ENCODE measurements at places on chromosomes 11 and 22.

DNA sequence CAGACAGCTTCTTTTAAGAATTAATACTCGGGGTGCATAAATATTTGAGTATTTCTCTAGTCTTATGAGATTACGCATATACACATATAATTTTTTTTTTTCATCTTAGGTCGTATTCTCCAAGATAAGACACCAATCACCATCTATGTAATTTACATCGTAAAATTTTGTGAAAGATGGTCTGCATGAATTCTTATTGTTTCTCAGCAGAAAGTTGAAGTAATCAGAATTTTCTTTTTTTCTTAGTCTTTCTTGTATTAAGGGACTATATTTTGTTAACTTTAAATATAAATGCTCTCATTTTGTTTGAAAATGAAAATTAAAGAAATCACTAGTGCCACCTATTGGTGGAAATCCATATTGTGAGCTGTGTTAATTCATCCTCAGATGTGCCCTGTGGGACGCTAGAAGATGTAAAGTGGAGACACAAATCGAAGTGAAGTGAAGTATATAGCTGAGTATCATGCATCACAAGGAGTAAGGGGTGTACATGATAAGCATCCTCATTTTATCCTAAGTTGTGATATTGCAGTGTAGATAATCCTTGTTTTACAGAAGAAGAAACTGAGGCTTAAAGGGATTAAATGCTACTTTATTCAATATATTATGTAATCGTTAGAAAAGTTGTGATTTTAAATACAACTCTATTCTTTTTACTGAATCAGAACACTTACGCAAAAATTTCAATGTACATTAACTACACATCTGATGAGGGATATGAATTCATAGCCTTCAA lies 2084.3 kb downstream of the LRRC4C start:
- peak; percentile 50 for DNase-seq

DNA sequence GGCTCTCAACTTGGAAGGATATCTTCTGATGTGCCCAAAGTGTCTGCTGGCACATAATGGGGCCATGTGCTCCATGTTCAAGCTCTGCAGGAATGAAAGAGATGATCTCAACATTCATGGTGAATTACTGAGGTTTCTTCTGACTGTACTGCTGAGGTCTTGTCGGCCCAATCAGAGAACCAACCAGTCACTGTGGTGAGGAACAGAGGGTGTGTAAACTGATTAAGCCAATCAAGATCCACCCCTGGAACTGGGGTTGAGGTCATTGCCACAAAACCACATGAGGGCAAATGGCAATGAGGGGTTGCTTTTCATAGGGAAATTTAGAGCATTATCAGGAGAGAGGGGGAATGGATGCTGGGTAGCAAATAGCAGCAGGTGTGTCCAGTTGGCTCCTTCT lies 152.3 kb upstream of the RAG2 start:
- DNase-seq = no peak

DNA sequence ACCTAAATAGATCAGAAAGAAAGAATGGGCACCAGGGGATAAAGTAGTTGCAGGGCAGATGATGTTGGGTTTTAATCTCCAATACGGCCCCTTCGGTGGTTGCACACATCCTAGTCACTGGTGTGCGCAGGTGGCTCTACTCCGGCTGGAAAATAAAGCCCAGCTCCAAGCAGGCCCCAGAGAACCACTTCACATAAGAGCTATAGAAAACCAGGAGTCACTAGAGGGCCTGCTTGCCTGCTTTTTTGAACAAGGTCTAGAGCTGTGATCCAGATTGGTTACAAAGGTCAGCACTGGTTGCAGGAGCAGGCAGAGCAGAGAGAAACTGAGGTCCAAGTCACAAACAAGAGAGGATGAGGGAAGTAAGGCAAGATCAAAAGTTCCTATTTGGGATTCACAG lies 41.5 kb upstream of the MS4A8 start:
- DNase-seq = no peak

DNA sequence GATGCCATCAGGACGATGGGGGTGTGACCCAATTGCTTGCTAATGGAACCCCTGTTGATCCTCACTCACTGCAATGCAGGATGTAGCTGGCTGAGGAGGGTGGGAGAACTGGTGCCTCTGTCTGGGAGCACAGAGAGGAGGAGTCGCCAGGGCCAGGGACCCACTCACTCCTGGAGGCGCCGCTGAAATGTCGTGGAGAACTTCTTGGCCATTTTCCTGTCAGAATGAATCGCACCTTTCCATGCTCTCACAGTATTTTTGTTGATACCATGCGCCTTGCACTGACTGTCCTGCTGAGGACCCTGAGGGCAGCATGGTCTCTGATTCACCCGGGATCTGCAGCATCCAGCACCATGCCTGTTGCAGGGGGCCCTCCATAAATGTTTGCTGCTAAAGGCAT lies 211.4 kb downstream of the DSCAML1 start:
- DNase-seq = no peak

GRCh38 chr11:134760299-134760698 lies 348.3 kb upstream of the B3GAT1 start:
- DNase-seq = no peak

- DNase-seq = peak; percentile 36
These were observed 3.8 kb upstream of the PPFIBP2 start for GRCh38 chr11:7509966-7510365.

DNA sequence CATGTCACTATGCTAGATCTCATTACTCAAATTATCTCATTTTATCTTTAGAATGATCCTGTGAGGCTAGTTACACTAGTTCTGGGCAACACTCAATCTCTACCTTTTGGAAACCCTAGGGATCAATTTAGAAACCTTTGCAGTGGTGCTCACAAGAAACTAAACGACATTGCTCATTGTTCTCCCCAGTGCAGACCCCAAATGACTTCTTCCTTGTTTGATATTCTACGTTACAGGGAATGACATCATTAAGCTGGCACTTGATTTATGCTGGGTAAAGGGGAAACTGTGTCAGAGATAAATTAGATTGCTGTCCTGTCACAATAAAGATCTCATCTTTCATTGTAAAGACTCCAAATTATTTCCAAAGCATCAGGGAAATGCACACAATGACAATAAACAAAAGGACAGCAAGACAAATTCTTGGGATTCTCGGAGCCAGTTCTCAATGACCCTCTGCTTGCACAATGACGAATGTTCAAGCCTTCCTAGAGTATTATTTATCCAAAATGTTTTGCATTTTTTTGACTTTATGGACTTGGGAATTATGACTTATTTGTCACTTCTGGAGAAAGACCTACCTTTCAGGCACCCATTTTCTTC lies 1121.8 kb upstream of the TENM4 start:
- DNase-seq = no peak

DNA sequence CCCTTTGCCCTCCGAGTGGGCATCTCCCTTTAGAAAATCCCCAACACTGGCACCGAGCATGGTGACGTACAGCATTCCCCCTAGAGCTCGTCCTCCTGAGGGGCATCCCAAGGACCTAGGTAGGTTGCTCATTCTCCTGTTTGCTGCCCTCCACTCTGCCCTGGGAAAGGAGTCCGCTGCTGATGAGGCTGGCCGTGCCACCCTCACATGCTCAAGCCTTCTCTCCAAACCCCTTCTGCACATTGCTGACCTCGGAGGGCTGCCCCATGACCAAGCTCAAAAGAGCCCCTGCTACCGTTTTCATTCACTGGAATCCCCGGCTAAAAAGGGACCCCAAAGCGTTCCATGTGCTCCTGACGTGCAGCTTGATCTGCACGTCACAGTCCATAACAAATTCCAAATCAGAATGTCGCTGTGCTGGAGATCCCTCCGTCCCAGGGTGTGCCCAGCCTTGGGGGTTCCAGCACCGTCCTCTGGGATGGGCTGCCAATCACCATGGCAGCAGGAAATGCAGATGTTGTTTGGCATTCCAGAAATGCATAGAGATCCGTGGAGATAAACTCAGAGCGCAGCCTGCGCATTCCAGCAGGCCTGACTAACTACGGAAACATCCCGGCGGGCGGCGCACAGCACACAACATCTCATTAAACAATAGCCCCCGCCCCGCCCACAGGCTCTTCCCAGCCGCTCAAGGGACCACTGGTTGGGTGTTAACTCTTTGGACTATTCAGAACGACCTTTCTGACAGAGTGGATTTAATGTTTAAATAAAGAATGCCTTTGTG lies 26.3 kb upstream of the GNB1L start:
- peak; percentile 97 for DNase-seq

DNA sequence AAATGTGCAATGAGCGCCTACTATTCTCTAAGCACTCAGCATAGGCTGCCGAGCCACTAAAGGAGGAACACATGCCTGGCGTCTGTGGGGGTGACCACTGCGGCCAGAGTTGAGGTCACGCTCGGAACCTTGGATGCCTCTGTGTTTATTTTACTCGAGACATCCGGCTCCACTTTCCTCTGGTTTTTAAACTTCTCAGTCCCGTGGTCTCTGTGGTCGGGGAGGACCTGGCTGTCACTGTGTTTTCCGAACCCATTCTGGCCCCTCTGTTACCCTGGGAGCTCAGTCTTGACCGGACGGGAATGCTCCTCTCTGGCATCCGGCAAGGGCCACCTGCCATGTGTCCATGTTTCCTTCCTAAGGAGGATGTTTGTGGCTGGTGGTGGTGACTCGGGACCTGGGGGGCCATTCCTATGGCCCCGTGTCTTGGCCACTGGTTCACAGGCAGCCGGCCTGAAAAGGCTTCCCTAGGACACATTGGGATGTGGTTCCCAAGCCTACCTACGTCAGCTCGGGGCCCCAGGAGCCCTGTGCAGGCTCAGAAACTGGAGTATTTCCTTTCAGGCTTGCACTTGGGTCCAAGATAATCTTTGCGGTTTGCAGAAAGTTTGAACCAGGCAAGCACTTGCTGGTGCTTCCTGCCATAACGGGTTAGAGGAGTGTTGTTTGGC lies 46.7 kb upstream of the PARVG start:
- no peak for DNase-seq

DNA sequence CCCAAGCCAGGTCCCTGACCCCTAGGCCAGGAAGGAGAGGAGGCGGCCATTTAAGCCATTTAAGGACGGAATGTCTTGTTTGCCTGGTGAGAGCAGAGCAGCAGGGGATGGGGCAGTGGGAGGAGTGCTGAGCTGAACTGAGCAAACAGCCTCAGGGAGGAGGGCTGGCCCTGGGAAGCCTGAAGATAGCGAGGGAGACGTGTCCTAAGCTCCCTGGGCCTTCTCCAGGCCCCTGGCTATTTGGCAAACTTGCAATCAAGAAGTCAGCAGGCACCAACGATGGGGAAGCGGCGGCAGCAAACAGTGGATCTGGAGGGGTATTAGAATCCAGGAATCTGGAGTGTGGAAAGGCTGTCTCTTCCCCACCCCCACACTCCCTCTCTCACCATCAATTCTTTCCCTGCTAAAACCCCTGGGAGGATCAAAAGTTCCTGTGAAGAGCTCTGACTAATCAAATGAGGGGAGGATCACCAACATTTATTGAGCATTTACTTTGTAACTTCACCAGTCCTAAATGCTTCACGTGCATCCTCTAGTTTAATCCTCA lies 8.8 kb downstream of the BCL9L start:
- peak; percentile 84 for DNase-seq

GRCh38 chr22:33397381-33397907 lies 339.3 kb upstream of the SYN3 start:
- peak; percentile 4 for DNase-seq

DNA sequence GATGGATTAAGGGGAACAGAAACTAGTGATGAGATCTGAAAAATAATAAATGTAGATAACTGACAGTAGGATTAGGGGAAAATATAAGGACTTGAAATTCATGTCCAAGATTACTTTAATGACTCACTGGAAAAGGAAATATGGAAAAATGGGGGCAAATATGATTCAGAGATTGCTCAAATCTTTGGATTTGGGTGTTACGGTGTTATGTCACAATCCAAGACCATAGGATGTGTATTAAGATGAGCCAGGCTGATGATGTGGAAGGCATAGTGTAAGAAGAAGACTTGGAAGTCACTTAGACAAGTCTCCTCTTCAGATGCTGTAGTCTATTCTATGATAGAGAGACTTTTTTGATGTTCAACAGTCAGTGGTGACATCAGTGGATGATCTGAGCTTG lies 323.7 kb downstream of the LUZP2 start:
- peak; percentile 24 for DNase-seq

DNA sequence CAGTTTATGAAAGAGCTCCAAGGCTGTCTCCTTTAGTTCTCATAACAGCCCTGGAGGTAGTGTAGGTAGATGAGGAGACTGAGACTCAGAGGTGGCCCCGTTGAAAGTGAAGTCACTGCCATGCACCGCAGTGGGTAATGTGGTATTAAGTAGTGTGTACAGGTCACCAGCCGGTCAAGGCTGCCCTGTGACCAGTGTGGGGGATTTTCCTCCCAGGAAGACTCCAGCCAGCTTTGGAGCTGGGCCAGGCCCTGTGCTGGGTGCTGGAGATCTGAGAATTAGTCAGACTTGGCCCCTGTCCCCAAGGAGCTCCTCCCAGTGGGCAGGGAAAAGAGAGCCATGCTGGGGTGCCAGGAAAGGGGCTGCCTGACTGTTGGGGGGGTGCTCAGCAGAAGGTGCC lies 5.3 kb downstream of the OMP start:
- DNase-seq = peak; percentile 81

DNA sequence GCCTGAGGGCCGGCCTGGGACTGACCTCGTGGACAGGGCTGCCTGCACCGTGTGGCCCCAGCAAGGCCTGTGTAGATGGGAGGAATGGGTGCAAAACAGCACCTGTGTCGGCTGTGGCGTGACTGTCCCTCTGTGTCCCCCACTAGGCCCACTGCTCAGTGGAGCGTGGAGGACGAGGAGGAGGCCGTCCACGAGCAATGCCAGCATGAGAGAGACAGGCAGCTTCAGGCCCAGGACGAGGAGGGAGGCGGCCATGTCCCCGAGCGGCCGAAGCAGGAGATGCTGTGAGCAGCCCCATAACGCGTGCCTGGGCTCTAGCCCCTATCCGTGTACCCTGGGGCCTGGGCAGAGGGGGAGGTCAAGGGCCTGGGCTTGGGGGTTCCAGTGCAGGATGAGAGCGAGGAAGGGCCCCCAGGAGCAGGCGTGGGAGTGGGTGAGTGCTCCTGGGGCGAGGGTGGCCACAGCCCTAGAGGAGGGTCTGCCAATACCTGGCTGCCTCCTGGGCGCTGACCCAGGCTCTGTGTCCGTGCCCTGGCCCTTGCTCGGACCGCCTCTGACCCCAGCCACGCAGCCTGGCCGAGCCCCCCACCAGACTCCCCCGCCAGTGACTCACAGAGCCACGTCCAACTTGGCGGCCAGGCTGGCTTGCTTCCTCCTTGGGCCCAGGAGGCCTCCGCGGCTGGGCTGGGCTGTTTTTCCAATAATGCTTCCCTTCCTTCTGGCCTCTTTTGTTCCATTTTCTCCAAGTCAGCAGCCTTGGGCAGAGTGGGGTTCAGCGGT lies 11.6 kb downstream of the PRR33 start:
- DNase-seq = peak; percentile 26

GRCh38 chr11:73237471-73238290 lies 19.6 kb downstream of the P2RY2 start:
- DNase-seq = no peak

Data from adipocyte (in vitro differentiated cells).